ENCODE measurements at places on chromosomes 3 and 15. TPM values are rescaled to one million over a fixed set of nuclear protein-coding genes. Genes with fewer than 3 reads are reported as not detected.
A peak's percentile ranks its signal among the peaks of the same experiment; 100 is the strongest.

DNA sequence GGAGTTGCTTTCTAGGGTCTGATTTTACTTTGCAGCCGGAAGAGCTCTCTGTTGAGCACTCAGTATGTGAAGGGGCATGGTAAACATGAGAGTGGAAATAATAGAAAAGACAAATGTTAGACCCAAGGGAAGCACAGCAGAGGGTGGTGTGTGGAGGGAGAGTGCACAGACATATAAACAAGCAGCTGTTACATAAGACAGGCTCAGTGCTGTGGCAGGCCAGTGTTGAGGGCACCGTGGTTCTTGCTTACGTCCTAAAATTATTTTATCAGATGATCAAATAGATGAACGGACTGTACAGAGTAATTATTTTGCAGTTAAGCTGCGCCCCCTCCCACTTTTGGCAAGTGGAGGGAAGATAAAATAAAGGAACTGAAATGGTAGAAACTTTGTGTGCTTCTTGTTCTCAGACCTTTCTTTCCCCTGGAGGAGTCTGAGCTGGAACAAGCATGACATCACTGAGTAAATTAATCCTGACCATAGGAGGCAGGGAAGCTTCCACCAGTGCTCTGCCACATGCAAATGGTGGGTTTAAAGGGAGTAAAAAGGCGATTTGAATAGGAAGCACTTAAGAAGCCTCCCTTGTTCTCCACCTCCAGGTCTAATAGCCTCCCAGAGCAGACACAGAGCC, 205.6 kb downstream of the IL20RB start:
- DNase-seq = no peak

DNA sequence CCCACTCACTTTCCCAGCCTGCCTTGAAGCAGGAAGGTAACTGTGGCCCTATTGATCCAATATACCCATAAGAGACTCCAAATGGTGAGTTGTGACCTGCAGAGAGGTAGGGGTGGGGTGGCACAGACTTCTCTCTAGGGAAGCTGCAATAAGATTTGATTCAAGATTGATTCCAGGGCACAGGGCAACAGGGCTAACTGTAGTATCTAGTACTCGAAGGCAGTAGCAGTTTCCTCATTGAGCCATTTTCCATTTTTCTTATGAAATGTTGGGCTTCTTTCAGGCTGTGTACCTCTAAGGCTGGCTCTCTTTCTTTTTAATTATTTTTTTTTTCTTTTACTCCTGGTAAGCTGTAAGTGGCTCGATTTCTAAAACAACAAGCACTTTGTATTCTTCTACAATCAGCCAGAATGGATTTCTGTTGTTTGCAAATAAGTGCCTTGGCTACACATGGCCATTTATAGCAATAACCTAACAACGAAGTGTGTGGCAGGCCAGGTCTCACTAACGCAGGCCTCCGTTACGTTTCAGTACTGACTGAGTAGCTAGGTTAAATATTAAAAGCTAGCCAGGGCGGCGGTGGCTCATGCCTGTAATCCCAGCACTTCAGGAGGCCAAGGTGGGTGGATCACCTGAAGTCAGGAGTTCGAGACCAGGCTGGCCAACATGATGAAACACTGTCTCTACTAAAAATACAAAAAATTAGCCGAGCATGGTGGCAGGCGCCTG, 19.3 kb downstream of the CCDC12 start:
- DNase-seq = no peak

DNA sequence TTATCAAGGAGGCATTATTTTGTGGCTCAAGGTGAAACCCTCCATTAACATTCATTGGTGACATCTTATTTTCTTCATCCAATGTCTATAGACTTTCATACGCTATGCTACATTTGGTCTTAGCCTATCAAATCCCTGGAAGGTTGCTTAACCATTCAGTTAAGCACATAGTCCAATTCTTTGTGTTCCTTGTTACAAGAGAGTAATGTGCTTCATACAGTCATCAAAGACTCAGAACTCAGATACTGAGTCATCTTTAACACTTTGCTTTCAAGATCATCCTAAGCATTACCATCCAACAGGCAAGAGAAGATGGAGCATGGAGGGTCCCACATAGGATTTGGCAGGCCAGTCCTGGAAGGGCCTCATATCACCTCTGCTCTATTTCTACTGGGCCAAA, 1202.1 kb downstream of the ROBO1 start:
- DNase-seq = no peak

DNA sequence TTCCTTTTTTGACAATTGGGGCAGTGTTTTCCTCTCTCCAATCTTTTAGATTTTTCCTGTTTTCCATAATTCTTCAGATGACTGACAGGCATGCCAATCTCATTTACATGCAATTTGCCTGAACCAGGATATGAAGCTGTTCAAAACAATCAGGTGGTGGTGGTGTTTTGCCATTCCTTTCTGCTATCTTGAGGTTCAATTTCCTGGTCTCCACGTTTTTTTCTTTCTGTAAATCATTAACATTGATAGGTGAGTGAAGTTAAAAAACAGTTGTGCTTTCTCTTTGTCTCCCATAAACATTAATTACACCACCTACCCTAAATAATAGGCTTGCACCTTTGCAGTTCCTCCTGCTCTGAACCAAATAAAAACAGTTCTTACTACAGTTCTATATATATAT, 49.1 kb downstream of the C2CD4A start:
- no peak for DNase-seq

- DNase-seq = no peak
Measured at GRCh38 chr3:23701716-23702597, 103.8 kb upstream of the UBE2E1 start.

DNA sequence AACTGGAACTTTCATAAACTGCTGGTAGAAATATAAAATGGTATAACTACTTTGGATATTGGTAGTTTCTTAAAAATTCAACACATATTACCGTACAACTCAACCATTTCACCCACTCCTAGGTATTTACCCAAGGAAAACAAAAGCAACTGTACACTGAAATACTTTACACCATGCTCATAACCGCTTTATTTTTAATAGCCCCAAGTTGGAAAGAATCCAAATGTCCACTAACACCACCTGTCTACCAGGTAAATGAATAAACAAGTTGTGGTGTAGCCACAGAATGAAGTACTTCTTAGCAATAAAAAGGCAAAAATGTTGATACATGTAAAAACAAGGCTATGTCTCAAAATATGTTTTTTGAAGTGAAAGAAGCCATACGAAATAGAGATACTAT, 215.9 kb upstream of the PEX5L start:
- no peak for DNase-seq

- no peak for DNase-seq
Measured at GRCh38 chr15:58773024-58773423, 1.9 kb downstream of the MINDY2 start.

GRCh38 chr3:160464321-160464720, 14.7 kb upstream of the TRIM59 start:
- DNase-seq = no peak

- peak; percentile 16 for DNase-seq
Measured at GRCh38 chr15:72599855-72600464, 54.5 kb upstream of the GOLGA6B start.

DNA sequence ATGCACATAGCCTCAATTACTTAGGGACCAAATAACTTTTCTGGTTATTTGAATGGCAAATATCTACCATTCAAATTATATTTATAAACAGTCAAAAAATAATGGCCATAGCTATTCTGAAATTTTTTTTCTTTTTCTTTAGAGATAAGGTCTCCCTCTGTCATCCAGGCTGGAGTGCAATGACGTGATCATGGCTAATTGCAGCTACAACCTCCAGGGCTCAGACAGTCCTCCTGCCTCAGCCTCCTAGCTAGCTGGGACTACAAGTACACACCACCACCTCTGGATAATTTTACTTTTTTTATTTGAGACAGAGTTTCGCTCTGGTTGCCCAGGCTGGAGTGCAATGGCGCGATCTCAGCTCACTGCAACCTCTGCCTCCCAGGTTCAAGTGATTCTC, 16.6 kb downstream of the PPP1R2 start:
- DNase-seq = no peak

GRCh38 chr3:2526926-2527325, 428.3 kb downstream of the CNTN4 start:
- DNase-seq = no peak

- DNase-seq = no peak
Measured at GRCh38 chr15:101018016-101018415, 98.9 kb downstream of the LRRK1 start.

DNA sequence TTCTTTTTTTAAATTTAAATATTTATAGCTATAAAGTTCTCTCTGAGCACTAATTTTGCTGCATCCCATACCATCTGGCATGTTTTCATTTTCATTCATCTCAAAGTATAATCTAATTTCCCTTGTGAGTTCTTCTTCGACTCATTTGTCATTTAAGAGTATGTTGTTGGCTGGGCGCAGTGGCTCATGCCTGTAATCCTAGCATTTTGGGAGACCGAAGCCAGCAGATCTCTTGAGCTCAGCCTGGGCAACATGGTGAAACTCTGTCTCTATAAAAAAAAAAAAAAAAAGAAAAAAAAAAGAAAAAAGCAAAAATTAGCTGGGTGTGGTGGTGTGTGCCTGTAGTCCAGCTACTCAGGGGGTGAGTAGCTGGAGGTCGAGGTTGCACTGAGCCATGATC, 34.8 kb downstream of the MAP1A start:
- DNase-seq = no peak

DNA sequence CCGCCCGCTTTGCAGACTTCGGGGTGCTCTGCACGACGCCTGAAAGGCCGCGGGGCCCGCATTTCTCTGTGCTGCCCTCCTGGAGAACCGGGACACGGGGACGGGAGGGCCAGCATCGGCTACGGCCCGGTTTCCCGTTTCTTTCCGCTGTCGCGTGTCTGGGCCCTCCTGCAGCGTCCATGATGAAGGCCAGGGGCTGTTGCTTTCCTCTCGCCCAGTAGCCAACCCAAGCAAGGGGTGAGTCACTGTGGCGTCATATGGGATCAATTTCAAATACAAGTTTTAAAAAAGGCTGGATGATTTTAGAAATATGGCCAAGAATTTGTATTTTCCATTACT, 435 bp downstream of the SLC35G2 start:
- no peak for DNase-seq

DNA sequence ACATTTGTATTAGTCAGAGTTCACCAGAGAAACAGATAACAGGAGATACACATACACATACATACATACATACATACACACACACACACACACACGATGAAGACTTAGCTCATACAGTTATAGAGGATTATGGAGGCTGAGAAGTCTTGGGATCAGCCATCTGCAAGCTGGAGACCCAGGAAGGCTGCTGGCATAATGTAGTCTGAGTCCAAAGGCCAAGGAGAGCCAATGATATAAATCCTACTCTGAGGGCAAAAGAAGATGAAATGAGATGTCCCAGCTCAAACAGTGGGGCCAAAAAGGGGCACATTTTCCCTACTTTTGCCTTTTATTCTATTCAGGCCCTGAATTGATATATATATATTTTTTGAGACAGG, 6.4 kb upstream of the TTC14 start:
- no peak for DNase-seq

GRCh38 chr3:41277790-41278465, 78.6 kb downstream of the CTNNB1 start:
- DNase-seq = no peak

VEPH1 gene
- polyA plus RNA-seq = 0.63 TPM

ANKDD1A gene
- 6.1 TPM for polyA plus RNA-seq

DNAH1 gene
- polyA plus RNA-seq = 5.6 TPM

RUVBL1 gene
- 34.1 TPM for polyA plus RNA-seq
